ENCODE measurements at places on chromosomes 12 and 14.

DNA sequence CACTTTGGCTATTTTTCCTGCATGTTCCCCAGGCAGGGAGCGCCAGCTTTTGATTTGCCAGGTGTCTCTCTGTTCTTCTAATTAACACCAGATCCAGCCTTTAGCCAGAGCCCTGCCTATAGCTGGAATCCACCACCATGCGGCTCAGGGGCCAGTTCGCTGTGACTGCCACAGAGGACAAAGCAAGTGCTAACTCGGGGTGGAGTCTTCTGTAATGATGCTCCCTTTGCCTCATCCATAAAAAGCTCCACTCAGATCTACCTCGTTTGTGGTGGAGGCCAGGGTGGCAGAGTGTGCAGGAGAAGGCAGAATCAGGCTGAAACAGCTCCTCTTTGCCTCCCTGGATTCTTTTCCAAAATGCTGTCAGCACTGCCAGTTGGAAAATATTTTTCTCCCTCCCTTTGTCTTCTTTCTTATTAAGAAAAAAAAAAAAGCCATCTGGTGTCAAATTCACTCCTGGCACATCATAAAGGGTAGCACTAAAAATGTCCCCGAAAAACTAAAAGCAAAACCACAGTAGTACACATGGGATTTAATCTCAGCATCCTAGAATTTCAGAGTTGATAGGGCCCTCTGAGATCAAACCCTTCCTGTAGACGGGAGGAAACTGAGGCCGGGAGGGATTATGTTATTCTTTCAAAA, 18.0 kb upstream of the CTDSP2 start:
- DNase-seq = peak; percentile 63

DNA sequence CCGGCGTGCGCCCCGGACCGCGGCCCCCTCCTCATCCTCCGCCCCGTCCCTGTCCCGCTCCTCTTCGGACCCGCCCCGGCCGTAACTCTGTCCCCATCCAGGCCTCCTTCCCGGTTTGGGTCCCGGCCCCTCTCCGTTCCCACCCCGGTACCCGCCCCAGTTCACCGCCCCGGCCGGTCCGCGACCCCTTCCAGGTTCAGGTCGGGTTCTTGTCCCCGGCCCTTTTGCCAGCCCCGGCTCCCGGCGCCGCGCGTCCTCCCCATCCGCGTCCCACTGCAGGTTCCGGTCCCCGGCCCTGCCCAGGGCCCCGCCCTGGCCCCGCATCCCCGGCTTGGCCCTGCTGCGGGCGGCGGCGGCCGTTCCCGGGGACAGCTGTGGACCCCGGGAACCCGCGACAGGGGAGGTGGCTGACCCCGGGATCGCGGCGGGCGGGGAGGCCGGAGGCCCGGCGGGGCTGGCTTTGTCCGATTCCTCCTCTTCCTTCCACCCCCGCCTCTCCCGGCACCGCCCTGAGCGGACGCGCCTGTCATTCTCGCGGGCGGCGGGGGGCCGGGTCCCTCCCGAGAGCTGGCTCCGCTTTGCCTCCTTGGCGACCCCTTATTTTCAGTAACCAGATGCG, 601 bp downstream of the KLC1 start:
- no peak for DNase-seq

- DNase-seq = no peak
Observed at GRCh38 chr12:123199936-123200335, 33.0 kb downstream of the MPHOSPH9 start.

DNA sequence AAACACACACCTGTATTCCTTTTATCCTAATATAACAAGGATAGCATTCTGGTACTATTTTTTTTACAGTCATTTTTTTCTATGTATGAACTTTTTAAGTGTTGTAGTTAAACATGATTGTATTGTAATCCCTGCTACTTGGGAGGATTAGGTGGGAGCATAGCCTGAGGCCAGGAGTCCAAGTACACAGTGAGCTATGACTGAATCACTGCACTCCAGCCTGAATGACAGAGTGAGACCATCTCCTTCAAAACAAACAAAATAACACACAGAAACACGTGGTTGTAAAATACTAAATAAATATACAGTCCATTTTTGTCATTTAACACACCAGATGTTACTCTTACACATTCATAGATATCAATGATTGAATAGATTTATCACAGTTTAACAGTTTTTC, 56.9 kb downstream of the MAP4K5 start:
- DNase-seq = no peak

DNA sequence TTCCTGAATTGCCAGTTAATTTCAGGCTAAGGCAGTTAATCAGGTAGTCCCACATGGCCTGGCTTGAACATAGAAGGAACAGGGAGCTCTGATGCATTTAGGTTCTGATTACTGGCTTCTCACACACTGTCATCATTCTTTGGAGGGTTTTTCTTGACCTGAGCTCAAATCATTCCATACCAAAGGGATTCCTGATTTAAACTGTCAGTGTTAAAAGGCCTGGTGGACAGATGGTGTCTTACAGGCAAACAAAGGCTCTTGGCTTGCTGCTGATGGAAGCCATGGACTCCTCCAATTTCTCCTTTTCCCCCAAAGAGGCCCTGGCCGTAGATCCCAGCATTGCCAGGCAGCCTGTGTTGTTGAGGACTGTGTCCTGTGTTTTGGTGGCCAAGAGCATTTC, 30.2 kb downstream of the CACNA1C start:
- peak; percentile 66 for DNase-seq

- DNase-seq = no peak
Observed at GRCh38 chr14:63656194-63656593, 14.5 kb upstream of the WDR89 start.

DNA sequence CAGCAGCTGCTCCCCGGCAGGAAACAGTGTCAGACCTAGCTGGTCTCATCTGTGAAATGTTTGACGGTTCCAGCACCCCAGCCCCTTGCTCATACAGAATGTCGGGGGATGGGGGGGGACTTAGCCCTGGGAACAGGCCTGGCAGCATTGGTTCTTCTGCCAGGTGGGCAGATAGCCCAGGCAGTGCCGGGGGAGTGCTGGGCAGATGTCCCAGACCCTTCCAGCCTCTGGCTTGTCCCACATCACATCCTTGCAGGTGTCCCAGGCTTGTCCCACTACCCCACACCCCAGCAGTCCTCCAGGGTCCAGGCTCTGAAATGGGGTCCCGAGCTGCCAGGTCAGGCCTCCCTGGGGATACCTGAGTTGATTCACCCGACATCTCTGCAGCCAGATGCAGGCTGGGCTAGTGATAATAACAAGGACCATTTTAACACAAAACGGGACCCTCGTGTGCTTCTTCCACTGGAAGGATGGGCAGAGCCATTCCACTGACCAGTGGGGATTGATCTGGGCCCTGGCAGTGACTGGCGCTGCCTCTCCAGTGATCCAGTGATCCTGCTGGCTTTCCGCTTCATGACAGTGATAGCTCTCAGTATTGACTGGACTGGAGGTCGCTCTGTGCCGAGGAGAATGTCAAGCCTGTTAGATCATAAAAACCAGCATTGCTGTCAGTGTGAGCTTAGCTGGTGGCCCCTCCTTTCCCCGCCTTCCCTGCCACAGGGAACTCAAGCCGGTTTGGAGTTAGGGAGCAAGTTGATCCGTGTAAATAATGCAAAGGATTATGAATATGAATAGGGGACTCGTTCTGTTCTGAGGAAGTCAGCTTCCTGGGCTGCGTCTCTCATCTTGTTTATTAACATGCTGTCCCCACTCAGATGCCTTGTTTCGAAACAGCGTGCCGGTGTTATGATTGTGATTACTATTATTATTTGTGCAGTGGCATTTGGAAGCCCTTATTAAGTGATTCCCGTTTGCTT, 180.6 kb downstream of the AACS start:
- DNase-seq = no peak

DNA sequence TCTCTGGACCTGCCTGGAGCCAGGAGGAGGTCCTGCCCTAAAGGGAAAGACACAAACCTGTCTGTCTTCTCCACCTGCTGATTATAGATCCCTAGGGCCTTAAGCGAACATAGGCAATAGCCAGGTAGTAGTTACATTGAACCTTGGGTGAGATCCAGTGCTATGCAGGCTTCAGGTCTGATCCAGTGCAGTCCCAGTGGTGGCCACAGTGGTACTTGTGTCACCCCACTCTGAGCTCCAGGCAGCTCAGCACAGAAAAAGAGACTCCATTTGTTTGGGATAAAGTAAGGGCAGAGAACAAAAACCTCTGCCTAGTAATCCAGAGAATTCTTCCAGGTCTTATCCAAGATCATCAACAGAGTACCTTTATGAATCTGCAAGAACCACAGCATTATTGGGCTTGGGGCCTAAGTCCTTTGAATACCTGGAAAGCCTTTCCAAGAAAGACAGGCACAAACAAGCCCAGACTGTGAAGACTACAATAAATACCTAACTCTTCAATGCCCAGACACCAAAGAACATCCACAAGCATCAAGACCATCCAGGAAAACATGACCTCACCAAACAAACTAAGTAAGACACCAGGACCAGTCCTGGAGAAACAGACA, 60.4 kb upstream of the KTN1 start:
- DNase-seq = no peak

DNA sequence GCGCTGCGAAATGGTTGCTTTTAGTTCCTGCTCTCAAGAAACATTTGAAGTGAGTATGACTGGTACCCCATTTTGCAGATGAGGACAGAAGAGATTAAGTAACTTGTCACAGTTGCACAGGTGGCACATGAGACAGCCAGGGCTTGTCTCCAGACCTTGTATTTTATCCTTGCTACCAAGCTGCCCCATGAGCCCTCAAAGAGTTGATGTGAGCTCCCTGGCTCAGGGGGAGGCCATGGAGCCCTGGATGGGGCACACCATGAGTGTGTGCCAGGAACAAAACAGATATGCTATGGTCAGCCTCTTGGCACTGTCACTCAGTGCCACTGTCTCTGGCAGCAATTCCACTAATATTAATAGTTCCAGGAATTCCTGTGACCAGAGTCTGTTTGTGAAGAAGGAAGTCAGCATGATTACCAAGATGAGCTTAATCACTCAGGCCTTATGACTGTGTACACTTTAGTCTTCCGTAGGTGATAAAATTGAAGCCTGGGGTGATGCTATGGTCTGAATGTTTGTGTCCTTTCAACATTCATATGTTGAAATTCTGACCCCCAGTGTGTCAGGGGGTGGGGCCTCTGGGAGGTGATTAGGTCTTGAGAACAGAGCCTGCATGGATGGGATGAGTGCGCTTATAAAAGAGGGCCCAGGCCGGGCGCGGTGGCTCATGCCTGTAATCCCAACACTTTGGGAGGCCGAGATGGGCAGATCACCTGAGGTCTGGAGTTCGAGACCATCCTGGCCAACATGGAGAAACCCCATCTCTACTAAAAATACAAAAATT, 806.8 kb downstream of the AACS start:
- no peak for DNase-seq

- peak; percentile 42 for DNase-seq
Observed at GRCh38 chr14:99479906-99480869, at the start of gene SETD3. SETD3 (minus strand) TSS chr14:99480859; CDS start chr14:99465805, 15,054 bp downstream.

- DNase-seq = no peak
Observed at GRCh38 chr12:15636060-15636890, 152.9 kb downstream of the EPS8 start.

- DNase-seq = peak; percentile 81
Observed at GRCh38 chr12:47949441-47950341, 13.7 kb upstream of the TMEM106C start.

DNA sequence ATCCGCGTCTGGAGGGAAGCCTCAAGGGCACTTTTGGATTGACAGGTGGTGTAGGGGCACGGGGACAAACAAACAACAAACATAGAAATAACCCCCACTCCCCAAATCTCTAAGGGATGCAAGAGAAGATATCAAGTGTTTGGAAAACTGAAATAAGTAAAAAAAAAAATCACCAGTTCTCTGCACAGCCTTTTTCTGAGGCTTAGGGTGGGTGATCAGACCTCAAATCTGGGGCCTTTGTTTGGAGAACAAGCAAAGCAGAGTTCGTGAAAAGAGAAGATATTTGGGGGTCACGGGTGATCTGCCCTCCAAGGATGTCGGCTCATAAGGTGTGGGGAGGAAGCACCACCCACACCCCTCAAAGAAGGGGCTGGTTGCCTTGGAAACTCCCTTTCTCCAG, 10.7 kb downstream of the TBX5 start:
- DNase-seq = no peak

- DNase-seq = peak; percentile 7
Observed at GRCh38 chr12:127355061-127355841, 911.7 kb upstream of the TMEM132C start.

GRCh38 chr12:49932023-49932422, 18.5 kb upstream of the AQP2 start:
- DNase-seq = no peak

- DNase-seq = no peak
Observed at GRCh38 chr12:77837876-77838291, 7.2 kb downstream of the NAV3 start.

DNA sequence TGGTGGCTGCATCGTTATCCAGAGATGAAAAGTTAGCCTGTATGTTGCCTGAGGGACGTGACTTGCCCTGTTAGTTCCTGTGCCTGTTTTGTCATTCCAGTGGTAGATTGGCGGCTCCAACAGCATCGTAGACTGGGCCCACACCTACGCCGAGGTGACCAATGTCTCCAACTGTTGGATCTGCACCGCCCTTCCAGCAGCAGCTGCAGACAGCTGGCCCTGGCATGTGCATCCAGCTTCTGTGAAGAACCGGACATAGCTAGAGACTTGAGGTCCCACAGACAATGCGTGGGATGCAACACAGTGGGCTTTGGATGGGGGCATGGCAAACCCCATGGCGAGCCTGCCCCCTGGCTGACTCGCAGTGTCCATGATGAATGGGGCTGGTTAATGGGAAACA, 93.0 kb upstream of the TMPO start:
- DNase-seq = no peak

- no peak for DNase-seq
Observed at GRCh38 chr12:127773520-127773919, 493.4 kb upstream of the TMEM132C start.

GRCh38 chr14:103483600-103483999, 39.0 kb downstream of the CKB start:
- peak; percentile 72 for DNase-seq

- DNase-seq = no peak
Observed at GRCh38 chr12:47302111-47302671, 222.4 kb upstream of the AMIGO2 start.

GRCh38 chr12:105899589-105899988, 239.2 kb downstream of the NUAK1 start:
- peak; percentile 32 for DNase-seq

- DNase-seq = peak; percentile 83
Observed at GRCh38 chr14:35420036-35420811, 15.7 kb upstream of the NFKBIA start.

DNA sequence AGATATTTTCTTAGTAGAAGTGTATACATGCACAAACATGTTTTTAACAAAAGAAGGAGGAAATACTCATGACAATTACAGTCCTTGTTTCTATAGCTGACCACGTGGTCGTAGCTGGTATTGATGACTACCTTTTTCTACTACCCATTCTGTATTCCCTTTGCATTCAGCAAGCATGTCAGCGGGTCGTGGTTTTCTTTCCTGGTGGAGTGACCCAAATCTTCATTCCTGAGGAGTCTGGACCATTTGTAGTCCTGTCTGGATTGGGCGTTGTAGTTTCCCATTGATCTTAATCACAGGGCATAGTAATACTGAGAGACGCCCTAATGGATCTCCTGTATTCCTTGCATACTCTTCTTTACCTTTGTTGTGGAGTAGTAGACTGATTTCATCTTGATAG, 472.1 kb upstream of the RGS6 start:
- no peak for DNase-seq
